ENCODE measurements at places on chromosomes 2 and 18.
A peak's percentile ranks its signal among the peaks of the same experiment; 100 is the strongest.

- no peak for DNase-seq
Observed at GRCh38 chr18:41719808-41720207, 235.2 kb upstream of the PIK3C3 start.

- DNase-seq, result no peak
Observed at GRCh38 chr2:239292959-239293774, 107.7 kb downstream of the HDAC4 start.

DNA sequence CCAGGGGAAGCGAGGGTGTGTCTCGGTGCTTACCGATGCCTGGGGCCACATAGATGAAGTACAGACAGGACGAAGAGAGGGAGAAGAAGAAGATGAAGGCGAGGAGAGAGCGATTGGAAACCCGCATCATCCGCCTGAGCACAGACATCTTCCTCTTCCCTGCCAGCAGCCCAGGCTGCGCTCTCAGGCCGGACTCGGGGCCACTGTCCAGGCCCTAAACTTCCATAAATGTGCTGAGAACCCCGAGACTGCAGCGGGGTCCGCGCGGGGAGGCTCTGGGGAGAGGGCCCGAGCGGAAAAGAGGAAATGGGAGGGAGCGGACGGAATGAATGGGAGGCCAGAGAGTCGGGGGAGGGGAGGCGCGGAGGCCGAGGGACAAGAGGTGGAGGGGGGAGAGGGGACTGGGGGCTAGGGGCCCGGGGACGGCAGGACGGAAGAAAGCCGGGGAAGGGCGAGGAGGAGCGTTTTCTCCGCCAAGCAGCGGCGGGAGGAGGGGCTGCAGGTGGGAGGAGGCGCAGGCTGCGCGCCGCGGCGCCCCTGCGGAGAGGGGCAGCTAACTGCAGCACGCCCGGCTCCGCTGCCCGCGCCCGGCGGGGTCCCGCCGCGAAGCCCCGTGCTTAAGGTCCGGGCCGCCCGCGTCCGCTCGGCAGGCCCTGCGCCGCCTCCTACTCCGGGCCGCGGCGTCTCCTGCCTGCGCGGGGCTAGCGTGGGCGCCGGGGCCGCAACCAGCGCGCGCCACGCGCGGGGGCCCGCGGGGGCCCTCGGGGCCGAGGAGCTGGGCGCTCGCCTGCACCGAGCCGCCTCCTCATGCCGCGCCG, at the start of gene B4GALT6:
TSS of gene B4GALT6 (minus strand) at position 303 of the 818 bp plus-strand sequence. CDS start at position 148, 155 bp downstream.
- DNase-seq, result peak; percentile 32

DNA sequence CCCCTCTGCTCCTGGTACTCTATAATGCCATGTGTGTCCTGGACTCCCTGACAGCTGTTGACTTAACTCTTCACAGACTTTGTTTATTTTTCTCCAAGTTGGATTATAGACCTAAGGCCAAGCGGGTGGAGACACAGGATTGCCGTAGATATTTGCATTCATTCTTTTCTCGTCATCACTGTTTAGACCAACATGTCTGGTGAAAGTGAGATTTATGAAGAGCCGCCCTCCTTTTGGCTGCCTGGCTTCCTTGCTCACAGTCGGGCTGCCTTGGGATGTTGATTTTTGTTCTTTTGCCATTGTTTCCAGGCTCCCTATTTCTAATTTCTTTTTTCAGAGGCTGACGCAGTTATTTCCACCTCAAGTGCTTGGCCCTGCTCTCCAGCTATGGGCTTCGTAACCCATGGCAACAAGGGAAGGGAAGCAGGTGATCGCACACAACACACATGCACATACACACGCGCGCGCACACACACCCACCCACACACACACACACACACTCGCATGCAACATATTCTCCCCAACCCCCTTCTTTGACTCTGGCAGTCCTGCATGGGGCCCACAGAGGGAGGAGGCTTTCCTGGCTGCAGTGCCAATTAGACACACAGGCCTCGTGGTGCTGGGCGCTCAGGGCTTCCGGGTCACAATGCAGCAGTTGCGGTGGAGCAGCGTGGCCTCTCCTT, 296.5 kb downstream of the MTX2 start:
- DNase-seq, result no peak

GRCh38 chr2:197559681-197560080, 43.8 kb downstream of the MOB4 start:
- DNase-seq, result no peak
